NCI-H1092 (cell line): ENCODE measurements at places on chromosomes 3 and 15.

GRCh38 chr3:108804437-108804836, 18.1 kb upstream of the TRAT1 start:
- no peak for DNase-seq

- DNase-seq = no peak
Measured at GRCh38 chr3:128619146-128619890, 31.3 kb downstream of the RPN1 start.

GRCh38 chr3:141108039-141108438, 56.9 kb downstream of the SPSB4 start:
- no peak for DNase-seq

DNA sequence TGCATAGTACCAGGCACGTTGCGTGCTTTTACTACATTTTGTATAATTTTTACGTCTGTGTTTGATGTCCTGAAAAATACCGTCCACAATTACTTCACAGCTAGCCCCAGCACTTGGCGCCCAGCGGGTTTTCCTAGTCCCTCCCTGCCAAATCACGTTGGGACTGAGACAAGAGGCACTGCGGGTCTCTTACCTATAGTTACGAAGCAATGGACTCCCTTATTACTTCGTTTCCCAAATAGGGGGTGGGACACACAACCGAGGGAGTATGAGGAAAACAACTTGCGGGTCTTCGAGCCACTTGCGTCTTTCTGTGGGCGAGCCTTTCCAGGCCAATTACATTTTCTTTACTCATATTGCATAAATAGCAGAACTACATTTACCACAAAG, 620 bp upstream of the CMSS1 start:
- DNase-seq = peak; percentile 10

DNA sequence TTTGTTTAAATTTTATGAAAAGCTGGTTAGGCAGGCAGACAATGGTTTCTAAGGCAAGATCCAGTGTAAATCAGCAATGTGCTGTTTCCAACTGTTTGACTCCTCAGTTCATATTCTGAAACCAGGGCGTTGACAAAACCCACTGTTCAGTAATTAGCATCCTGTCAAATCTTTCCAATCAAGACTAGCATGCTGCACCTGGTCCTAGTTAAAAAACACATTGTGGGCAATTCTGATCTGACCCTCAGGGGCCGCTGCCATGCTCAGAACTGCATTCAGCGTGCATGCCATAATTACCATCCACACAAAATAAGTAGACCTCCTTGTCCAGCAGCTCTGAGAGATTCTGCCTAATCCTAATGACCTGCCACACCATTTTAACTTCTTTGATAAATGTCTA, 20.9 kb upstream of the RBP1 start:
- DNase-seq = no peak
